Omental fat pad (tissue), 4 donors: ENCODE measurements at places on chromosomes 12 and 14. TPM values are rescaled to one million over a fixed set of nuclear protein-coding genes. Genes with fewer than 3 reads are reported as not detected.

GRCh38 chr12:19456176-19456575 lies 16.9 kb downstream of the AEBP2 start:
- DNase-seq, result no peak

The ACSM4 gene
- total RNA-seq, result not detected

DNA sequence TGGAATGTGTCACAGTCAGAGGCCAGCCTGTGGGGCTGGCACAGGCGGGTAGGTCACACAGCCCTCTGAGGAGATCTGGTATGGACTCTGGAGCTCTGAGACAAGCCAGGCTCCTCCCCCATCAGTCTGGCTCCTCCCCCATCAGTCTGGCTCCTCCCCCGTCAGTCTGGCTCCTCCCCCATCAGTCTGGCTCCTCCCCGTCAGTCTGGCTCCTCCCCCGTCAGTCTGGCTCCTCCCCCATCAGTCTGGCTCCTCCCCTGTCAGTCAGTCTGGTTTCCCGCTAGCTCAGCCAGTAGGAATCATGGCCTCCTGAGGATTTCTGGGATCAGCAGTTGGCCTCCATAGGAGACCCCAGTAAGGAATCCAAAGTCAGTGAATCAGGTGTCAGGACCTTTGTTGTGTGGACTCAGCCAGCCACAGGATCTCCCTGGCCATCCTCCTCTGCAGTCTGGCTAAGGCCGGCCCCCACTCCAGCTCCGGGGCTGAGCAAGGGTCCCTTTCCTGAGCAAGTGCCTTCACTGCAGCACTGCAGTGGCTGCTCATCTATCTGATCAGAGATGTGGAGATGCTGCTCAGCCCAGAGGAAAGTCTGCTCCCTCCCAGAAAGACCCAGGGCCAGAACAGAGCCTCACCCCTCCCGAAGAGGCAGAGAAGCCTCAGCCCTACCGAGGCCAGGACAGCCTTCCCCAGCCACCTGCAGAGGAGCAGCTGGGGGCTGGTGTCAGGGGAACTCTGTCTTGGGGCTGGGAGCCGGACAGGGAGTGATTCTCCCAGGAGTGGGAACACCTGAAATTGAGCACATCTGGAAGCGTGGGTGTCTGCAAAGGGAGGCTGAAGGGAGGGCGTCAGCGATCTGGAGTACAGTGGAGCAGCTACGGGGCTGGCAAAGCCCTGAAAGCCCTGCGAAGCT lies 35.7 kb downstream of the IQSEC3 start:
- DNase-seq, result no peak

The ZC2HC1C gene
- 1.9 TPM for total RNA-seq

The TMEM229B gene
- 0.84 TPM for total RNA-seq

- DNase-seq, result no peak
These were observed 196.1 kb upstream of the ALG10B start for GRCh38 chr12:38120438-38120837.

DNA sequence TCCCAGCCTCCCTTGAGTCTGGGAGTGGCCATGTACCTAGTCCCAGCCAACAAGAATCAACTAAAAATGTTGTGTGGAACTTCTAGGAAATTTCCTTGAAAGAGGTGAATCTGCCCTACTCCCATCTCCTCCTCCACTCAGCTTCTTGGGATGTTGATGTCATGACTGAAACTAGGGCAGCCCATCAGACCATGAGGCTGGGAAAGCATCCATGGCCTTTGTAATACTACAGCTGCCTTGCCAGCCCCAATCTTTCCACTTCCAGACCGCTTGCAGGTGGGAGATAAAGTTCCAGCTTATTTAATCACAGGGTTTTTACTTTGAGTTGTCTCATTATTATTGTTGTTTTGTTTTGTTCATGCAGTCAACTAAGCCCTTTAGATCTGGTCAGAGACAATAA lies 170.3 kb upstream of the LMNTD1 start:
- no peak for DNase-seq
